ENCODE measurements at places on chromosomes 1 and 21.

- DNase-seq, result no peak
Measured at GRCh38 chr1:5921671-5922070, 70.6 kb downstream of the NPHP4 start.

DNA sequence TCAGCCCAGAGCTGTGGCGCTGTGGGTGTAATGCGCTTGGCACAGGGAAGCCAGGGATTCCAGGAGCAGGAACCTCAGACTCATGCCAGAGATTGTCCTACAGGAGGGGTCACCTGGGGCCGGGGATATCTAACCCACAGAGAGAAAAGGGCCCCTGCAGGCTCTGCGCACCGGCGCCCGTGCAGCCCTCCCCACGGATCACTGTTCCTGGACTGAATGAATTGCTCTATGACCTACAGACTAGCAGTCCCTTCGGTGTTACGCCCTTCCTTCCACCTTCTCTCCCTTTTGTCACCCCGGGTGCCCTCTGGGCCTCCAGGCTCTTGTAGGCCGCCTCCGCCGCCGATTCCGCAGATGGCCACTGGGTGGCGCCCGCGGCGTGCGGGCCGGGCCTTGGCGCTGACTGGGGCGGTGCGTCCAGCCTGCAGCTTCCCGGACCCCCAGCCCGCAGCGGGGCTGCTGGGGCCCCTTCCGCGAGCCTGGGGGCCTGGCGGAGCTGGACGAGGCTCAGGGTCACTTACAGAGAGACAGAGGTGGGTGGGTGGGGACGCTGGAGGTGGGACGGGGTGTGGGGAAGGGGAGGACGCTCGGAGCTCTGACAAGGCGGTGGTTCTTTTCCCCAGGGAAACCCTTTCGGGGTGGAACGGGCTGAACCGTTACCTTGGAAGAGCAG, 101.3 kb downstream of the IER5 start:
- DNase-seq, result peak; percentile 10

DNA sequence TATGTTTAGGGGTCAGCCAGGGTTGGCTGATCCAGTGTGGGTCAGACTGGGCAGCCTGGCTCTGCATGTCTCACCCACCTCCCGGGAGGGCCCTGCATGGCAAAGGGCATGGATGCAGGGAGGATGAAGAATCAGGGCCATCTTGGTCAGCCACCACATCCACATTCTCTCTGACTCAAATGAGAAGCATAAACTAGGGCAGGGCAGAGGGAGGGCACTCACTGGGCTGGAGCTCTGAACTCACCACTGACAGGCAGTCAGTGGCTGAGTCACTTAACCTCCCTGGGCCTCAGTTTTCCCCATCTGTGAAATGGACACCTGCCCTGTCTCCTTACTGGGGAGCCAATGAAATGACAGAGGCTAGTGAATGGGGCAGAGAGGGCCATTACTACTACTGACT, 4.3 kb upstream of the CELA2A start:
- DNase-seq, result no peak

GRCh38 chr1:150575072-150575489, 4.3 kb downstream of the MCL1 start:
- no peak for DNase-seq

DNA sequence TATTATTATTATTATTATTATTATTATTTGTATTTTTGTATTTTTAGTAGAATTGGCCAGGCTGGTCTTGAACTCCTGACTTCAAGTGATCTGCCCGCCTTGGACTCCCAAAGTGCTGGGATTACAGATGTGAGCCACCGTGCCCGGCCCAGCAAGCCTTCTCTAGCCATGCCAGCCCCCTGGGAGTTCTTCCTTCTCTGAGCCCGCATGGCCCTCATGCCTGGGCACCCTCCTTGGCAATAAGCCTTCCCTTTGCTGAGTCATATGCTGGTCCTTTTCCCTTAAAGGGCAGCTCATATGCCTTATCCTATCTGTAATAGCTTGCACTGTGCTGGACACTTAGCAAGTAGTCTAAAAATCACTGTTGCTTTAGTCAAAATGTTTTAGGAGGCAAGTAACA, 8.5 kb upstream of the NBL1 start:
- DNase-seq, result no peak

- DNase-seq, result peak; percentile 9
Measured at GRCh38 chr1:150235294-150235851, 539 bp downstream of the ANP32E start.

DNA sequence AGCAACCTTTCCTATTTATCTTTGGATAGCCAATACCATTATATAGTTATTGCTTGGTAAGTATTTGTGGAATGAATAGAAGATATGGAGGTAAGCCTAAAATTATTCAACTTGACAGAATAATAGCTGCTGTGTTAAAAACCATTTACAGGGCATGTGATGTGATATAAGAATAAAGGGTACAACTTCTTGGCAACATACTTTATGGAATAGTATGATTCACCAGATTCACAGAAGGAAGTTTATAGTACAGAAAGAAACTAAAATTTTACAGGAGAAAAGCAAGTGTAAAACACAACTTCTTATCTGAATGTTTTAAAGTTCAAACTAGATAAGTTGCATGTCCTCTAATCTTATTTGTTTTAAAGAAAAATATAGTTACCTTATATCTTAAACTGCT, 186.4 kb upstream of the ZRANB2 start:
- no peak for DNase-seq

DNA sequence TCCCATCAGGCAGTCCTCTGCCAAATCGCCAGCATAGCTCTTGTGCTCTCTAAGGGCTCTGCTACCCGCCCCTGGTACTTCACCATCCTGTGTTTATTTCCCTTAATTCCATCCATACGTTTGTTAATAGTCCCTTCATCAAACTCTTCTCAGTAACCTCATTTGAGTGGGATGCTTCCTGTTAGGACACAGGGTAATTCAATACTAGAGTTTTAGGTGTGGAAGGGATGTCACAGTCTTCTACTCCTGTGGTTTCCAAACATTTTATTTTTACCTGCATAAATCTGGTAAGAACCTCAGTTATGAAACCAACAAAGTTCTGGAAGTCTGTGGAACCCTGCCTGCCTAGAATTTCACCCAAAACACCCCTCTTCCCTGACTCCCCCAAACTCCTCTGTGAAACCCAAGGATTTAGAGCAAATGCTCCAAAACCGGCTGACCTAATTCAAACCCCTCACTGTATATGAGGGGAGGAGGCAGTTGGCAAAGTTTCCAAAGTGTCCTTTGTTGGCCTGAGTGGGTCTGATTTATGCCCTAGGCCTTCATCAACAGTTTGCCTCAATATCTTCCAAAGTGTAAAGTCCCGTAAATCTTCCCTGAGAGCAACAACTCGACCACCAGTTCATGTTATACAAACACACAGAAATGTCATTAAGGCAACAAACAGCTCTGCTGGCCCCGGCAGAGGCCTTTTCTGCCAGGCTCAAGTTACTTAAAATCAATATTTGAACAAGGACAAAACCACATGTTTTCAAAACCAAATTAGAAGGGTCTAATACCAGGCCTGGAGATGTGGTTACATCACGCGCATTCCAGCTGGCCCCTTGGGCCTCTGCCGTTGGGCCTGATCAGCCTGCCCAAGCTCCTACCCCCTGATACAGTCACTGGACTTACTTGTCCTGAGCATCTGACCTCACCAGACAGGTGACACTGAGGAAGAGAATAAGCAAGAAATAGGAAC, 82.4 kb upstream of the FGGY start:
- no peak for DNase-seq

GRCh38 chr1:173423291-173423690, 53.8 kb upstream of the PRDX6 start:
- no peak for DNase-seq

DNA sequence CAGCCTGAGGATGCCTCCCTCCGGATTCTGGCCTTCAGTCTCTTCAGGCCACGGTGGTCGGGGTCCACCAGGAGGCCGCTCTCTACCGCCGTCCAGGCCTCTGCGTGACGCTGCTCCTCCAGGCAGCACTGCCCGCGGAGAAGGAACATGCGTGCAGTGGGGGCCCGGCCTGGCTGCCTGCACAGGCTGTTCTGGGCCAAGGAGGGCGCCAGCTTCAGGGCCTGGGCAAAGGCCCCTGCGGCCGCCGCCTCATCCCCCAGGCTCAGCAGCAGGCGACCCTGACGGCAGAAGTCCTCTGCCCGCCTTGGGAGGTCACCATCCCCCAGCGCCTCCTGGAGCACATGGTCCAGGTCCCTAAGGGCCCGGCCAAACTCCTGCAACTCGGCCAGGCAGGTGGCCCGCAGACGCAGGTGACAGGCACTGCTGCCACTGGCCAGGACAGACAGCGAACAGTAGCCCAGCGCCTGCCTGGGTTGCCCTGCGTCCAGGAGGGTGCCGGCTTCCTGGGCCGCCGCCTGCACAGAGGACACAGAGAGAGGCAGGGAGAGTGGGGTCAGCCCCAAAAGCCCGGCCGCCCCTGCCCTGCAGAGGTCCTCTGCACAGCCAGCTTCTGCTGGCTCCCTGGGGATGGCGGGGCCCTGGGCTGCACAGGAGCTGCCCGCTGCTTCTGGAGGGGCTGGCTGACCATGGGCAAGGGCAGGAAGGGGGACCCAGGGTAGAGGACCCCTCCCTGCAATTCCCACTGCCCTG, 8.7 kb upstream of the MMEL1 start:
- no peak for DNase-seq

- DNase-seq, result no peak
Measured at GRCh38 chr1:67085326-67085725, 31.4 kb upstream of the SLC35D1 start.

DNA sequence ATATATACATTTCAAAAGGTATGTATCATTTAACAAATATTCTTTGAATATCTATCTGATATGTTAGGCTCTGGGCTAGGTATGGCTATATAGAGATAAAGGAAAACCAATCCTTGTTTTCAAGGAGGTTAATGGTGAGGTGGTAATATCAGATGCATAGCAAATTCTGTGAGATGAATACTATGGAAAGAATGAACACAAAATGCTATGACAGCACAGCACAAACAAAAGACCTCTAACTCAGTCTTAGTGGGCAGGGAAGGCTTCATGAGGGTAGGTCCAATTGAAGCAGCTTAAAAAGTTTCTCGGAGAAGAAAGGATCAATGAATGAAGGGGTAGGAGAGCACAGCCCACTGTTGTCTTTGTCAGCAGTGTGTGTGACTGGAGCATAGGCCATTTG, 27.2 kb downstream of the FASLG start:
- DNase-seq, result no peak

DNA sequence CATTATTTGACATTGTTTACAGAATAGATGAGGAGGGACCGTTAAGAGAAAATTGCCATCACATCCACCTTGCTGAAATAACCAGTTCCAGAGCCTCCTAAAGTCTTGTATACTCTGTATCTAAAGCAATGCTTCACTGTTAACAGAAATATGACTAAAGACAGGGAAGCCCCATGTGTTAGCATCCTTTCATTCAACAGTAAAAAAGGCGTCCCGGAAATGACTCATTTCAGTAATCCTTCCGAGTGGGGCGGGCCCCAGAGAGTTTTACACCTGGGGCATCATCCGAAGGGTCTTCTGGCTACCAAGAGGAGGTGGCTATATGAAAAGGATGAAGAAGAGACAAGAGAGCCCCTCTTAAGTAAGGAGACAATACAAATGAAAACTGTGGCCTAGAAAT, 227.2 kb downstream of the SLC45A1 start:
- DNase-seq, result no peak

DNA sequence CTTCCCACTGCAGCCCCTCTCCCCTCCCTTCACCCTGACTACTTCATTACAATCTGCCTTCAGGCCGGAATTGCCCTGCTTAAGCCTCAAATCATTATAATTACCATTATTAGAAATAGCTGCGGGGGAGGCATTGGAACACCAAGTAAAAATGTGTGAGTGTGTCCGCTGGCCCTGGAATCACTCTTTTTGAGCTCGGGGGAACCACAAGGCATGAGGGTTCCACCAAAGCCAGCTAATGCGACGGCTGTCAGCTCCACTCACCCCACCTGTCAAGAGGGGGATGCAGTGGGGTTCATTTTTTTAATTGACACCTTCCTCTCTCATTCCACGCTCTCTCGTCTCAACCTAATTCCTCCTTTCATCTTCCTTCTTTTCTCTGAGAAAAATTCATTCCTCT, 177.2 kb downstream of the PBX1 start:
- DNase-seq, result no peak

DNA sequence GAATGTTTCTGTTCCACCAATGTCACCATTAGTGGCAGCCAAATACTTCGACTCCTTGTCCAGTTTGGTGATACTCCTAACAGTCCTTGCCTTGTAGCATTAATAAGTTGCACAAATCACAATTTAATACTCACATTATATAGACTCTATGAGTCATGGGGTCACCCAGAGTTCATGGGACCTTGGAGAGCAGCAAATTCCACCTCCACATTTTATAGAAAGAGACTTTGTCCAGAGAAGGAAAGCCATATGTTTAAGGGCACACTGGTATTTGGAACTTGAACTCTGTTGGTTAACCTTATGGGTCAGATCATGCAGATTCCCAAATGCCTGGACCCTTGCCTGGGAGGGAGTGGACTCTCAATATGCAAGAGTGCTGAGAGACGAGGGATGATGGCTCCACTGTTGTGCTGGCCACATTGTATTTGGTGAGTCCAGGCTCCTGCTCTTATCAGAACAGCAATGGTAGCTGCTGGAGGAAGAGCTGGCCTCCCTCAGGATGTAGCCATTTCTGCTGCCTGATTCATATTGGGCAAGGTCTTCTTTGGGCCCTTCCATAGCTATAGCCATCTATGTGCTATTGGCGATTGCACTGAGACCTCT, 30.6 kb downstream of the DNAJC6 start:
- DNase-seq, result no peak

DNA sequence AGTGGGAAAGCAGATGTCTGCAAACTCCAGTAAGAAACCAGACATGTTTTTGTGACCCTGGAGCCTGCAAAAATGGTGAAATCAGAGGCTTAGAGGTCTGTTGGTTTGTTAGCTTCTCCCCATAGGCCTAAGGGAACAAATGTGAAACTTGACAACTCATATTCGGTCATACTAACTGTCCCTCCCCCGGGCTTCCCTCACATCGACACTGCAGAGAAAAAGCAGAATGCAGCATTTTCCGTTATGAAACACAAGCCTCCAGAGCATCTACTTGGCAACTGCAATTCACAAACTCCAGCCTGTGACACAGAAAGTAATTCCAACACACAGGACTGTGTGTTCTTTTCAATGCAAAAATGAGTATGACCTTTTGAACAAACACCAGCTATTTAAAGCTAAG, 3.7 kb downstream of the KCNA2 start:
- no peak for DNase-seq

- no peak for DNase-seq
Measured at GRCh38 chr1:247841796-247842195, at the start of gene OR11L1. Gene OR11L1, minus strand, starts transcription at chr1:247841896. Its CDS starts 0 bp downstream, at chr1:247841896.

GRCh38 chr1:41432481-41433280, 51.8 kb downstream of the EDN2 start:
- peak; percentile 17 for DNase-seq

GRCh38 chr1:202648605-202649226, 61.5 kb downstream of the SYT2 start:
- no peak for DNase-seq

DNA sequence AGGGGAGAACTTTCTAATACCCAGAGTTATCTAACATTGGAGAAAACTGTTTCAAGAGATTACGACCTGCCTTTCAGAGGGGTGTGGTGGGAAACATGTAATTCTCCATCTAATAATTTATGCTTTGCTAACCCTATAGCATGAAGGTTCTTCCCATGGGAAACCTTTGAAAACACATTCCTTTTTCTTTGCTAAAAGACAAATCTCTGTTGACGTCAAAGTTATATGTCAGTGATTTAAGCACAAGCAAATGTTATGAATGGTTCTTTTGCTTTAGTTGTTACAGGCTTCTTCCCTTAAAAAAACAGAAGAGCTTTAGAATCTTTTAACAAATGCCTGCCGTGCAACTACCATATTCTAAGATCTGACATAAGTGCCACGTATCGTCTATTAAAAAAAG, 19.2 kb downstream of the FMO2 start:
- no peak for DNase-seq
